ENCODE measurements at places on chromosomes 5 and 9.

- no peak for DNase-seq
These were observed 12.2 kb upstream of the ZNF367 start for GRCh38 chr9:96430377-96430776.

DNA sequence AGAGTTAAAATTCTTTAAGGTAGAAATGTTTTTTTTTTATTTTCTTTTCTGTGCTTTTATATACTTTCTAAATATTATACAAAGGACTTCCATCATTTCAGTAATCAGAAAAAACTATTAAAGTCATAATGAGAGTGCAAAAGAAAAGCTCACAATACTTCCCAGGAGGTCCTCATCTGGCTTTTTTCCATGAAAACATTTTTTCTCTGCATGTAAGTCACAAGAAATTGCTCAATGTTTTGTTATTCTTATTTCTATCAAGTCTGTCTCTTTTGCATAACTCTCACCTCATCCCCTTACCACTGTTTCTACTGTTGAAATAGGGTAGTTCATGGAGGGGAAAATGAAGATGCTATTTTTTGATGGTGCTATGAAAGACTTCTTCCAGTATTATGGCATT, 375.0 kb downstream of the TMEM232 start:
- no peak for DNase-seq

DNA sequence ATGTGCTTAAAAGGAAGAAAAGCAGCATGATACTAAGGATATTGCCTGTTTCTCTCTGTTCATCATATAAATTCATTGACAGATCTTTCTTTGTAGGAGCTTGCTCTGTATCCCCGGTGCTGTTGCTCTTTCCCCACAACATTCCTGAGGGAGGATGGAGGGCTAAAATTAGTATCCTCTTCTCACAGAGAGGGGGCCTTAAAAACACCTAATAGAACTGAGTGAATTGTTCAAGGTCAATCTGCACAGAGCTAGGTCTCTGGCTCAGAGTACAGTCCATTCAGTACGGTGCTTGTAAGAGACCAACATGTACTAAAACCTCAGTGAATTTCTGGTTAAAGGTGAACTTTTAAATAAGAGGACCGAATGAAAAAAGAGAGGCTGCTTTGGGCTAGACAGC, 88.7 kb downstream of the PALM2AKAP2 start:
- DNase-seq = no peak

DNA sequence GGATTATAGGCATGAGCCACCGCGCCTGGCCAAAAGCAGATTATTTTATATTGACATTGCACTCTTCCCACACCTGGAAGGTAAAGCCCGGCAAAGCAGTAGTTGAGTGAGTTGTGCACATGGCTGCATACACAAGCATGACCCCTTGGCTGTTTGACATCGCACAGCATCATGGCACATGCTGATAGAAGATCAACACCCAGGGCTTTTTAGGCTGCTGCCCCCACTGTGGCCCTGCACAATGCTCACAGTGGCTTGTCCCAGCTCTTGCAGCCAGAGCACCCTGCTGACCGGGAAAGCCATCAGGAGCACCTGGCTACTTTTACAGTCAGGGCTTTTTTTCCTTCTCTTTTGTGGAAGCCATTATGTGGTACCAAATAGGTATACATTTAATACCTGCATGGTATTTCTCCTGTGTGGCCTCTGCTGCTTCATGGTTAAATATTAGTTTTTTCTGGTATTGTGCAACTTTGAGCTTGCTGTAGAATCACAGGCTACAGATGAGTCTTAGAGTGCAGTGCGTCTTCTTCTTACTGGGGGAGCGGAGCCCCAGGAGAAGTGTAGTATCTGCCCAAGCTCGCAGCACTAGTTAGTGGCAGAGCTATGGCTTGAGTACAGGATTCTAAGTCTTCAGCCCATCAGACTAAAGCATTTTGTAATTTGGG, 264.5 kb downstream of the AOPEP start:
- no peak for DNase-seq

GRCh38 chr9:117691367-117691766, 12.8 kb upstream of the TLR4 start:
- DNase-seq = no peak

DNA sequence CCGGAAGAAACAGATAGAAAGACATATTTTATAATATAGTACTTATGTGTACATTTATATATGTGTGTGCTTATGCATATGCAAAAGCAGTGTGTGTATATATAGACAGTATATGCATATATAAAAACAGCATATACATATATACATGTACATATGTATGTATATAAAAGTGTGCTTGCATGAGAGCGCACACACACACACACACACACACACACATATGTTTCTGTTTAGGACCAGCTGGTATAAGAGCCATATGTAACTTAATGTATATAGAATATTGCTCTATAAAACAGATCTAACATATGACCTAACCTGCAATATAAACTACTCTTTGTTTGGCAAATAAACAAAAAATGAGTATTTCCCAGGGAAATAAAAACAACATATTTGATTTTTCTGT, 65.1 kb upstream of the CDH9 start:
- no peak for DNase-seq

GRCh38 chr5:155616779-155617392, 603.3 kb downstream of the KIF4B start:
- no peak for DNase-seq

DNA sequence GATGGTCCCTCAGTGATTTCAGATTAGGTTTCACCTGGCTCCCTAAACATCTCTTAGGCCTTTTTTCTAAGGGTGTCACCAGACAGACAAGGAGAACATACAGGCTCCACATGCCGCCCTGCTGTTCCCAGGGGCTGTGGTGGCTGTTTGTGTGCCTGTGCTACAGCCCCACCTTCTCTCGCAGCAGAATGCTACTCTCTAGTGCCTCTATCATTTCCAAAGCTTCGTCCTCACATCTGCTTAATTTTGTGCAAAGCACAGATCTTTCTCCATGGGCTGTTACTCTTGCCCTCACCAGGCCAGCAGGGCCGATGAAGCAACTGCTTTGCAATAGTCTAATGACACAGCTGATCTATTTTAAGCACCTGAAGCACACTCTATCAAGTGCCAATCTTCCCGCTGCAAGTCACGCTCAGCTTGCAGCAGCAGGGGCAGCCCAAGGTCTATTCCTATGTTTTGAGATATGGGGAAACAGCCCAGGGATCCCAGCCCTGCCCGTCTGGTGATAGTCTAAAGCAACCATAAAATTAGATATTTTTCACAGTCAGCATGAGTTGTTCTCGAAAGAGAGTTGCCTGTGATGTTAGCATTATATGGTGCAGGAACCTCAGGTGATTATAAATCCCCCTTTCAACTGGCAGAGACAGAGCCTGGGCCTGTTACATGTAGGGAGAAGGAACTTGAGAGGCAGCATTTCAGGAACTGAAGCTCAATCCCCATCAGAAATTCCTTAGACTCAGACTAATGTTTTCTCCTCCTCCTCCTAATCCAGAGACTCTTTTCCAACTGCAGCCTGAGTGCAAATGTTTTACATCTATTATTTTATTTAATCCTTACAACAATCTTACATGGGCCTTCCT, 12.7 kb downstream of the ABLIM3 start:
- peak; percentile 40 for DNase-seq

- no peak for DNase-seq
These were observed 90.7 kb upstream of the FSTL4 start for GRCh38 chr5:133702791-133703770.

DNA sequence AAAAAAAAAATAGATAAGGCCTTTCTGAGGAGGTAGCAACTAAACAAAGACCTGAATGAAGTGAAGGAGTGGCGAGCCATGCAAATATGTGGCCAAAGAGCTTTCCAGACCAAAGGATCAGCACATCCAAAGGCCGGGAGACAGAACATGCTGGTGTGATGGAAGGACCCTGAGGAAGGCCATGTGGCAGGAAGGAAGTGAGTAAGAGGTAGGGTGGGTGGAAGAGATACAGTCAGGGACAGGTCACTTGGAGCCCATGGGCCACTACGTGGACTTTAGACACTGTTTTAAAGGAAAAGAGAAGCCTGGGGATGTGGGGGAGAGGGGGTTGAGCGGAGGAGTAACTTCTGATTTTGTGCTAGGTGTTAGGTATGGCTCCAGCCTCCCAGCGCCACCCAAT, 31.3 kb downstream of the SPRY4 start:
- DNase-seq = no peak

DNA sequence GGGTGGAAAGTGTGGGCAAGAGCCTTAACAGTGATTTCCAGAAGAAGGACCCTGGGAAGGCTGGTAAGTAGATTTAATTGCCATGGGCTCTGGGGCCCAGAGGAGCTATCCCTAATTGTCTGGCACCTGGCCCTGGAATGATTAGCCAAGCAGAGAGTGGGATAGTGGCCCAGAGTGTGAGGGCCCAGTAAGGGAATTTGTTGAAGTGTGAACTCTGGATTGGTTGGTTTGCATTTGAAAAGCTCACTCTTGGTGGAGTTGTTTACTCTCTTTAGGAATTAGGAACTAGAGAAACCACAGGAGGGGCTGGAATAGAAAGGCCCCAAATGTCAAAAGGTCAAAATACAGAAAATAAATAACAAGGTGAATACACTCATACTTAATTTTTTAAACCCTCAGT, 207.1 kb downstream of the GABRG2 start:
- no peak for DNase-seq

Data from NCI-H2107 (cell line).